ENCODE measurements at places on chromosomes 6 and 20.

GRCh38 chr6:152091851-152092341, 284.4 kb downstream of the ESR1 start:
- no peak for DNase-seq

GRCh38 chr6:150535818-150536220, 63.9 kb upstream of the PLEKHG1 start:
- no peak for DNase-seq

GRCh38 chr6:11778648-11779328, at the start of gene ADTRP:
TSS of gene ADTRP (minus strand) at chr6:11778803. CDS start at chr6:11778759, 44 bp downstream.
- DNase-seq = no peak

GRCh38 chr6:164991573-164991972, 317.8 kb downstream of the C6orf118 start:
- no peak for DNase-seq

- no peak for DNase-seq
Measured at GRCh38 chr20:31967830-31968249, at the start of gene XKR7. TSS of gene XKR7 (plus strand) at chr20:31968151. CDS start at chr20:31968176, 25 bp downstream.

DNA sequence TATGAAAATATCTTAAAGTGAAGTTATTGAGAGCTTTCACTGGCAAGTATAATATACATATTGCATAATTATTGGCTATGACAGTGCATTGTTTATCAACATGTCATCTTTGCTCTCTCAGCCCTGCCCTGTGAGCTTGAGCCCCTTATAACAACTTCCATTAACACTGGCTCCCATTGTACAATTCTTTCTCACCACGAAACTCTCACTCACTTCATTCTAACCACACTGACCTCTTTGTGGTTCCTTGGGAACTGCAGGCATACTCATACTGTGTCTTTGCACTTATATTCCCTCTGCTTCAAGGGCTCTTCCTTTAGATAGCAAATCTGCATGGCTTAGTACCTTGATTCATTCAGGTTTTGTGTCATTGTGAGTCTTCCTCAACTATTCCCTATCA, 411.8 kb downstream of the CDKAL1 start:
- no peak for DNase-seq

DNA sequence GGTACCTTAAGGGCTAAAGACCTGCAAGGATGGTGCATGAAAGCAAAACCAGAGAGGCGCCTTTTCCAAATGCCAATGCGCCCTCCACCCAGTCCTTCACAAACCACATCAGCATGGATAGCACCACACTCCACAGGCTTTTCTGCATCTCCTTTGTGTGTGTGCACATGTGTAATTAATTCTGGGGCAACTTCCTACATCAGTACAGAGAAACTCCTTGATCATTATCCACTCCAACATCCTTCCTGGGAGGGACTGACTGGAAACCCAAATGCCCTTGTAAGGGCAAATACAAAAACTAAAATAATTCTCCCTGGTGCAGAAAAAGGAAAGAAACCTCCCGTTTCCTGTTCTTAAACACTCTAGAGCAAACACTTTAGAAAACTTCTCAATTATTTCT, 10.8 kb downstream of the SLC52A3 start:
- no peak for DNase-seq

DNA sequence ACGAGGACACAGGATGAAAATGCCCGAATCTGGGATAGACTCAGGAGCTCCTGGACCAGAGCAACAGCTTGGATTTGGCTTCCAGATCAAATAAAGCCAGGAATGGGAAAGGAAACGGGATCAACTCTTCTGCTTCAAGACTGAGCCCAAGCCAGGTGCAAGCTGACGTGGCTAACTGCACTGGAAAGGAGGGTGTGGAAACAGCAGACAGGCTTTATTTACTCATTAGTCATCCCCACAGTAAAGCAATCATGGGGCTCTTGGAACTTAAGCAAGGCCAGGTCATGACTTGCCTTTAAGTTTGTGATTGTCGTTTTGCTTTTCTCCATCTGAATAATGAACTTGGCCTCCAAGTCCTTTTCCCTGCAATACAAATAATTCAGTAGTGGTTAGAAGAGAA, 45.2 kb downstream of the KIF16B start:
- no peak for DNase-seq

DNA sequence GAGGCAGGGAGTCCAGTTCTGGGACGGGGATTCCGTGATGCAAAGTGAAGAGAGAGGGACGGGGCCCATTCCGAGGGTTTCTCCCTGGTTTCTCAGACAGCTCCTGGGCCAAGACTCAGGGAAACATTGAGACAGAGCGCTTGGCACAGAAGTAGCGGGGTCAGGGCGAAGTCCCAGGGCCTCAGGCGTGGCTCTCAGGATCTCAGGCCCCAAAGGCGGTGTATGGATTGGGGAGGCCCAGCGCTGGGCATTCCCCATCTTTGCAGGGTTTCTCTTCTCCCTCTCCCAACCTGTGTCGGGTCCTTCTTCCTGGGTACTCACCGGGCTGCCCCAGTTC, 35.9 kb upstream of the HLA-G start:
- no peak for DNase-seq

- DNase-seq = no peak
Measured at GRCh38 chr6:40523505-40524172, 63.5 kb downstream of the LRFN2 start.

DNA sequence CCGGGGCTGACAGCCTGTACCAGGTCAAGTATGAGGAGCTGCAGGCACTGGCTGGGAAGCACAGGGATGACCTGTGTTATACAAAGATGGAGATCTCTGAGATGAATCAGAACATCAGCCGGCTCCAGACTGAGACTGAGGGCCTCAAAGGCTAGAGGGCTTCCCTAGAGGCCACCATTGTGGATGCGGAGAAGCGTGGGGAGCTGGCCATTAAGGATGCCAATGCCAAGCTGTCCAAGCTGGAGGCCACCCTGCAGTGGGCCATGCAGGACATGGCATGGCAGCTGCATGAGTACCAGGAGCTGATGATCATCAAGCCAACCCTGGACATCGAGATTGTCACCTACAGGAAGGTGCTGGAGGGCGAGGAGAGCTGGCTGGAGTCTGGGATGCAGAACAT, 46.8 kb downstream of the KIAA0319 start:
- DNase-seq = no peak

DNA sequence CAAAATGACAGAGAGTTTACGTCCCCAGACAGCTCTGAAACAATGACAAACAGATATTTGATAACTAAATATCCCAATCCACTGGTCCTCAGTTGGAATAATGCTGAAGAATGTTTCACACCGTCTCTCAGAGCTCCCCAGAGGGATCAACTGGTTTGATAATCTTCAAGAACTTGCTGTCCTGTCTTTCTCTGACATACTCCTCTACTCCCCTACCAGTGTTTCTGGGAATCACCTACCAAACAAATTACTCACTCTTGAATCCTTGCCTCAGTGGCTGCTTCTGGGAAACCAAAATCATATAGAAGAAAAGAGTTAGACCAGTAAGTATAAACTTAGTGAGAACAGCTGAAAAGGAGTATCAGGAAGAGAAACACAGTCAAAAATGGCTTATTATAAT, 469.7 kb upstream of the JAG1 start:
- DNase-seq = no peak

DNA sequence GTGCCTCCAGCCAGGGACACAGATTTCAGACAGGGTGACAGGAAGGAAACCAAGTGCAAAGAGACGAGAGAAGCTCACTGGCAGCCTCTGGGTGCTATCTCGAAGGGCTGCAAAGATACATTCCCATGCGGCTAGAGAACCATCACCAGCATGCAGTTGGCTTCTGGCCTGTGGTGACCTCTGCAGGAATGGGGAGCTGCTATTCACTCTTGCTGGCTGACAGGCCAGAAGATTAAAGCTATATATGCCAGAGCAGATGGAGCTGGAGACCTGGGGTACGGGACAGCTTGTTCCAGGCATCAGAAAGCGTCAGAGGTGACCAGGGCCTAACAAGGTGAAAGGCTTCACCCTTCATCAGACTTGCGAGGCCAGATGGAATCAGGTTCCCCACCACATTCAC, 20.0 kb downstream of the MAP1LC3A start:
- DNase-seq = no peak

- no peak for DNase-seq
Measured at GRCh38 chr20:32206760-32207625, 550 bp downstream of the PLAGL2 start.

DNA sequence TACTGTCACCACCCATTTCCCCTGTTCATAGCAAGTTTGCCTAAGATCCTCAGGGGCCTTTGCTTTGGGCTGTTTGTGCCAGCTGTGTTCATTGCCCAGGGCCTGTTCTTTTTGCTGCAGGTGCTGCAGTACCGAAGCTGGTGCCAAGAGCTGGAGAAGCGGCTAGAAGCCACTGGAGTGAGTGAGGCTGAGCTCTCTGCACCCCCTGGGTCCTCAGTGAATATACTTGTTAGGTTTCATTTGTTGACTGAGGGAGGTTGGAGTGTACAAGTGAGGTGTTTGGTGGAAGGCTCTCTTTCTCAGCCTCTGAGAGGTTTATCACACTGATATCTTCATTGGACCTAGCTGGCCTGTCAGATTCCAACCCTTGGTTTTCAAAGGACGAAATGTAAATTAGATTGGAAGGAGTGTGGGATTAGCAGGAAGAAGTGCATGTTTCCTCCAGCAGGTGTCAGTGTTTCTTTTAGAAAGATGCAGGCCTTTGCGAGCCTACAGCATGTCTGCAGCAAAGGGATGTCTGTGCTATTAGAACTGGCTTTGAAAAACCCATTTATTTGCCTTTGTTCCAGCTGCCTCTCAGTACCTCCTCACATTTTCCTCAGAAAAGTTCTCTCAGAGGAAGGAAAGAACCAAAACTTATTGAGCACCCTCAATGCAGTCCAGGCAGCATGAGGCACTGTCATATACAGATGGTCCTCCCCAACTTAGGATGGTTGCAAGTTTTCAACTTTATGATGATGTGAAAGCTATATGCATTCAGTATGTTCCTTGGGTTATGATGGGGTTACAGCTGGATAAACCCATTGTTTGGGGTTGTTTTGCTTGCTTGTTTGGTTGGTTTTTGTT, 8.3 kb downstream of the CEP250 start:
- DNase-seq = no peak

DNA sequence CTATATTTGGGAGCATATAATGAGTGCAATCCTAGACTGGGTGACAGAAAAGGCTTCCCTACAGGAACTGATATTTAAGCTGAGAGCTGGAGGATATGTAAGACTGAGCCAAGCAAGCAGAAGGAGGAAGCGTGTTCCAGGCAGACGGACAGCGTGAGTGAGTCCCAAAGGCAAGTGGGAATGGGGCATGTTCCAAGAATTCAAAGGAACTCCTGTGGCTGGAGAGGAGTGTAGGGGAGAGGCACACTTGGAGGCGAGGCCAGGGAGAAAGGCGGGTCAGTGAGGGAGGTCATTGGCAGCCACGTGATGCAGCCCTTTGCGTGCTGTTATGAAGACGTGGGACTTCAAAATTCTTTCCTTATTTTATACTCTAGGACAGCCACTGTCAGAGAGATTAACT, 27.9 kb upstream of the SGK1 start:
- DNase-seq = no peak

- no peak for DNase-seq
Measured at GRCh38 chr6:112407101-112407590, 60.0 kb downstream of the RFPL4B start.

DNA sequence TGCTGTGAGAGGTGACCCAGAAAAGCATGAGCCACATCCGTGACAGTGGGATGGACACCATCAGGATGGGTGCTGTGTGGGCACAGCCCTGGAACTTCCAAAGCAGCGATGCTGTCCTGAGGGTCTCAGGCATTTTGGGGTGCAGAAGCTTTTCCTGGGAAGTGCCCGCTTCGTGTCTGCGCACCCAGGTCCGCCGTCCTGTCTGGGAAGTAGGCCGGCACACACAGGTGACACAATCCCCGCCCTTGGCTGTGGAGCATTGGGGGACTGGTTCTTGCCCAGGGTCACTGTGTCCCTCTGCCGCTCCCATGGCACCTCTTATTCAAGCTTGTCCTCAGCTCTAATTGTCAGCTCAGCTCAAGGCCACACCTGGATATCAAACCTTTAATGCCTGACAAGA, 112.6 kb downstream of the ZDHHC14 start:
- DNase-seq = no peak

DNA sequence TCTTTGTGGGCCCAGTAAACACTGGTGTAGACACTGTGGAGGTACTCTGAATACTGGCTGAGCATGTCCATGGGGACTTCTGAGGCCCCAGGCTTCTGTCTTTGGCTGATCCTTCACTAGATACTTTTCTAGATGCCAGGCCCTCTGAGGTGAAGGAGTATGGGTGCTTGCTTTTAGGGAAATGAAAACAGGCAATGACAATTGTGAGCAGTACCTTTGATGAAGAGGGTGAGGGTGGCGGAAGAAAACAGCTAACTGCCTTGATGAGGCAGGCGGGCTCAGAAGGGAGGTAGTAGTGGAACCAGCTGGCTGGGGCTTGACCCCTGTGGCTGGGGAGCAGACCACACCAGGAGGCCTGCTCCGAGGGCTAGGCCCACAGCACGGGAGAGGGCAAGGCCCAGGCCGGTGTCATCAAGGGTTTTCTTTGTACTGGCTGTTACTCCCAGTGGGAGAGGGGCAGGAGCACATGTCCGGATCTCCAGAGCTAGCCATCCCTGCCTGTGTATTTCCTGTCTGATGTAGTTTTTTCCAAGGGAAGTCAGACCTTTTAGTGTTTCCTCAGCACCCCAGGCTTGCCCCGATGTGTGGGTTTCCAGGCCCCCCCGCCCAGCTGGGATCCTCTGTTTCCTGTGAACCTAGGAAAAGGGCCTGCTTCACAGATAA, 3.9 kb downstream of the PLCG1 start:
- DNase-seq = no peak

DNA sequence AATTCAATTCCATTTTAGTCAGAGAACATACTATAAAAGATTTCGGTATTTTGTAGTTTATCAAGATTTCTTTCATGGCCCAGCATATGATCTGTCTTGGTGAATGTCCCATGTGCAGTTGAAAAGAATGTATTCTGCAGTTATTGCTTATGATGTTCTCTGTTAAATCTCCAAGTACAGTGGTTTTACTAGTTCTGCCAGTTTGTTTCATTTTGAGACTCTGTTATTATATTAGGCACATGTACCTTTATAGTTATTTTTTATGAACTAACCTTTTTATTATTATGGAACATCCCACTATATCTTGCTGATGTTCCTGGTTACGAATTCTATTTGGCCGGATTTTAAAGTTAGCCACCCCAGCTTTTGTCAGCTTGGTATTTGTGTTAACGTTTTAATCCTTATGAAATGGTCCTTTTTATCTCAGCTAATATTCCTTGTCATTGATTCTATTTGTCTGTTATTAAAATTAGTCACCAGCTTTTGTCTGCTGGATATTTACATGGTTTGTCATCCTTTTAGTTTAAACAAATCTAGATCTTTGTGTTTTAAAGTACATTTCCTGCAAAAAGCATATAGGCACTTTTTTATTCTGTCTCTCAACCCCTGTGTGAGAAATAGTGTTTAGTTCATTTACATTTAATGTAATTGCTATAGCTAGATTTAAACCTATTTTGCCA, 48.9 kb downstream of the VTA1 start:
- no peak for DNase-seq

DNA sequence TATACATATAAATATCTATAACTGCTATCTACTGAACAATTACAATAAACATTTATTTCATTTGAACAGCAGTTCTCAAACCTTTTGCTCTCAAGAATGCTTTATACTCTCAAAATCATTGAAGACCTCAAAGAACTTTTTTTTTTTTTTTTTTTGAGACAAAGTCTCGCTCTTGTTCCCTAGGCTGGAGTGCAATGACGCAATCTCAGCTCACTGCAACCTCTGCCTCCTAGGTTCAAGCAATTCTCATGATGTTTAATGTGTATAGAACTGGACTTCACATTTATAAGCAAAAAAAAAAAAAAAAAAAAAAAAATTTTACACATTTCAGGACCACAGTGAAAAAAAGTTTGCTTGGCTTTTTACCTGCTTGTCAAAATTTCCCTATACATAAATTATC, 11.7 kb downstream of the UBE2V1 start:
- DNase-seq = no peak

All from stimulated activated CD8-positive, alpha-beta memory T cell treated with anti-CD3 and anti-CD28 coated beads, Interleukin-15, amount 100 ng/mL, for 24 hours (primary cell).